ENCODE measurements at places on chromosomes 16 and 17.
A peak's percentile ranks its signal among the peaks of the same experiment; 100 is the strongest.

- no peak for DNase-seq
Observed at GRCh38 chr17:73770115-73770848, 126.0 kb upstream of the SDK2 start.

GRCh38 chr17:73890831-73891405, 246.7 kb upstream of the SDK2 start:
- DNase-seq = no peak

GRCh38 chr16:86052926-86053325, 154.0 kb downstream of the IRF8 start:
- DNase-seq = peak; percentile 39

DNA sequence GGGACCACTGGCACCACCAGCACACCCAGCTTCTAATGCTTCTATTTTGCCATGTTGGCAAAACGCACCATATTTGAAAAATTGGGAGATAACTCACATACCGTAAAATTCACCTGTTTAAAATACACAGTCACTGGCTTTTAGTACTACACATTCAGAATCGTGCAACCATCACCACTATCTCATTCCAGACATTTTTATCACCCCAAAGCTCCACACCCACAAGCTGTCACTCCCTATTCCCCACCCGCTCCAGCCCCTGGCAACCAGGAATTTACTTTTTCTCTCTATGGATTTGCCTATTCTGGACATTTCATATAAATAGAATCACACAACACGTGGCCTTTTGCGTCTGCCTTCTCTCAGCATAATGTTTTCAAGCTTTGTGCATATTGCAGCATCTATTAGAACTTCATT, 25.0 kb downstream of the PPL start:
- no peak for DNase-seq

DNA sequence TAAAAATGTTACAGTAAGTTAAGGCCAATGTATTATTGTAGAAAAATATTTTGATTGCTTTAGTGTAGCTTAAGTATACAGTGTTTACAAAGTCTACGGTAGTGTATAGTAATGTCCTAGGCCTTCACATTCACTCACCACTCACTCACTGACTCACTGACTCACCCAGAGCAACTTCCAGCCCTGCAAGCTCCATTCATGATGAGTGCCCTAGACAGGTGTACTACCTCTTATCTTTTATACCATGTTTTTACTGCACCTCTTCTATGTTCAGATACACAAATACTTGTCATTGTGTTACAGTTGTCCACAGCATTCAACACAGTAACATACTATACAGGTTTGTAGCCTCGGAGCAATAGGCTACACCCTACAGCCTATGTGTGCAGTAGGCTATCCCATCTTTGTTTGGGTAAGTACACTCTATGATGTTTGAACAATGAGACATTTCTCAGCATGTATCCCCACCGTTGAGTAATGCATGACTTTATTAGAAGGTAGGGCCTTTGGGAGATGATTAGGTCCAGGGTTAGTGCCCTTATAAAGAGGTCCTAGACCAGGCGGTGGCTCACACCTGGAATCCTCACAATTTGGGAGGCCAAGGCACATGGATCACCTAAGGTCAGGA, 117.8 kb downstream of the SLC39A11 start:
- DNase-seq = no peak

- peak; percentile 36 for DNase-seq
Observed at GRCh38 chr17:38617967-38618760, 12.4 kb upstream of the SRCIN1 start.

GRCh38 chr17:31857920-31858641, 963 bp downstream of the COPRS start:
- no peak for DNase-seq

DNA sequence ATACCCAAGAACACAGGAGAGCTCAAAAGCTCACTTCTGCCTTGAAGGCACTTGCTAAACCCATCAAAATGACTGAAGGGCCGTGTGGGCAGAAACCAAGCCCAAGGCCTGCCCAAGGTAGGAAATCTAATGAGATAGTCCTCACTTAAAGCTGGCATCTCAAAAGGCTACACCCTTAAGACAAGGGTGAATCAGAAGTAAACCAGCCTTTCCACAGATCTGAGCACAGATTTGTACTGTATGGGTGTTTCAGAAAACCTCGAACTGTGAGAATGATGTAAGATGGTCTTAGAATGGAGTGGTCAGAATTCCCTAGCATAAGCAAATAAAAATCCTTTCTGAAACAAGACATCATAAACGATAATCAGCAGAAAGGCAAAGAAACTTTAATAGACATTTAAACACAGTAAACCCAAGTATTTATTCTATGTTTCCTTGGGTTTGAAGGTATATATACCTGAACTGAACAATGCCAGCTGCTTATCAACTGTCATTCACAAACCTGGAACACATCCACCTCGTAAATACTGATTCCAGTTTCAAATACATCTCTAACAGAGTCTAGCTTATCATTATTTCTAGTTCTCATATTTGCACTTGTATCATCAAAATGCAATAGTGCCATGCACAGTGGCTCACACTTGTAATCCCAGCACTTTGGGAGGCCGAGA, 37.8 kb downstream of the GLG1 start:
- no peak for DNase-seq

DNA sequence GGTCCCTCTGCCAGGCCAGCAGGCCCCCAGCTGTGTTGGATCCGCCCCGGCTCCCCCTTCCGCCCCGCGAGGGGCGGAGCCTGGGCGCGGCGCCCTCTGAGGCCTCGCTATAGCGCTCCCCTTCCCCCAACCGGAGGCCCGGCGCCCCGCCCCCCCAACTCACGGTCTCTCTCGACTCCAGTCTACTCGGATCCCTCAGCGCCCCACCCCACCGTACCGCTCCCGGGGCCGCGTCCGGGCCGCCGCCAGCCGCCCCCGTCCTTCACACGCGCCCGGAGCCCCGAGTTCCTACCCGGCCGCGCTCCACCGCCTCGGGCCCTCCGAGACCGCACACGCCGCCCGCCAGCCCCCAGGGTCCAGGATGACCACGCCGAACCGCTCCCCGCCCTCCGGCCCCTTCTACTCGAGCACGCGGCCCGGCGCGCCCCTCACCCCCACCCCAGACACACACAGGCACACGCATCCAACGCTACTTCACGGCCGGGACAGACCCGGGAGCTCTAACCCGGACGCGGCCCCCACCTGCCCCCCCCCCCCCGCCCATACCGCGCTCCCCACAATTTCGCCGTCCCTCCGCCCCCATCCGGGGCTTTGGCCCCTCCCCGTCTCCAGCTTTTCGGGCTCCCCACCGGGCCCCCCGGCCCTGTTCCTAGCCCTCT, 1.4 kb downstream of the PHF23 start:
- no peak for DNase-seq

- DNase-seq = no peak
Observed at GRCh38 chr17:70173681-70174080, 4.3 kb downstream of the KCNJ2 start.

DNA sequence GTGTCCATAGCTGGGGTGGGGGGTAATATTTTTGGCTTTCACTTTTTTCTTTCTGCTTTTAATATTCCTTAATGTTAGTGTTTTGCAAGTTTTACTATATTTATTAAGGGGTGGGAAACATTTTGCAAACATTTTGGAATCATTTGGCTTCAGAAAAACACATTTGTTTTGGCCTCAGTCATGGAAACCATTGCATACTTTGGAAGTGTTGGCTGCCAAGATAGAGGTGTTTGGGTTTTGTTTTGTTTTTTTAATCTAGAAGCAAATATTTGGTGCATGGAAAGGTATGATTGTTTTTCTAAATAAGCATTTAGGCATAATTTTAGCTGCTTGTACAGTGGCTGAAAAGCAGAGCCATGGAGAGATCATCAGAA, 243.3 kb downstream of the KATNIP start:
- DNase-seq = no peak

GRCh38 chr17:56602292-56603130, 9.0 kb downstream of the NOG start:
- DNase-seq = no peak

- no peak for DNase-seq
Observed at GRCh38 chr17:57856792-57857620, 7.2 kb upstream of the MRPS23 start.

GRCh38 chr17:17156511-17156910, 49.6 kb downstream of the PLD6 start:
- no peak for DNase-seq

GRCh38 chr17:7437950-7438614, 1.2 kb upstream of the FGF11 start:
- no peak for DNase-seq

DNA sequence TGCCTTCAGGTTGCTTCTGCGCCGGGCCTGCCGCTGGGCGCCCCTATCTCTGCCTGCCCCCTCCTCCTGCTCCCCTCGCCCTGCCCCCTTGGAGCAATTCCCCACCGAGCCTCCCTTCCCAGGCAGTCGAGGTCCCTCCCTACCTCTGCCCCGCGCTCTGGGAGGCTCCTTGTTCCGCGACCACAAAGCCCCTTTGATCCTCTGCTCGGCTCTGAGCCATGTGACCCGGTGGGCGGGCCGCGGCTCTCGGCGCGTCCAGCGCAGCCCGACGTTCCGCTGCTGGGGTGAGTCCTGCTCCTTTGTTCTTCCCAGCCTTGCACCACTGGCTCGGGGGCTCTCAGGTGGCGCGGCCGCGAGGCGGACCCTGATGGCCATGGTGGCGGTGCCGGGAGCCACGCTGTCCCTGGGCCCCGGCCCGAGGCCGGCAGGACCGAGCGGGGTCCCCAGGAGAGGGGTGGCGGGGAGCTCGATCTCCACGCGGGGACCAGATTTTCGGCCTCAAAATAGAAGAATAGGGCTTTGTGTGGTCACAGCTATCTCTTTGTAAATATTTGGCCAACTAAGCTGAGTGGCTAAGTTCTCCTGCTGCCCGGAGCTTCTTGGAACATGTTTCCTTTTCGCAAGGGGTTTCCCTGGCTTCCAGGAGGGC, 310.6 kb downstream of the SEC14L1 start:
- DNase-seq = no peak

- no peak for DNase-seq
Observed at GRCh38 chr17:13437966-13438779, 163.6 kb downstream of the HS3ST3A1 start.

DNA sequence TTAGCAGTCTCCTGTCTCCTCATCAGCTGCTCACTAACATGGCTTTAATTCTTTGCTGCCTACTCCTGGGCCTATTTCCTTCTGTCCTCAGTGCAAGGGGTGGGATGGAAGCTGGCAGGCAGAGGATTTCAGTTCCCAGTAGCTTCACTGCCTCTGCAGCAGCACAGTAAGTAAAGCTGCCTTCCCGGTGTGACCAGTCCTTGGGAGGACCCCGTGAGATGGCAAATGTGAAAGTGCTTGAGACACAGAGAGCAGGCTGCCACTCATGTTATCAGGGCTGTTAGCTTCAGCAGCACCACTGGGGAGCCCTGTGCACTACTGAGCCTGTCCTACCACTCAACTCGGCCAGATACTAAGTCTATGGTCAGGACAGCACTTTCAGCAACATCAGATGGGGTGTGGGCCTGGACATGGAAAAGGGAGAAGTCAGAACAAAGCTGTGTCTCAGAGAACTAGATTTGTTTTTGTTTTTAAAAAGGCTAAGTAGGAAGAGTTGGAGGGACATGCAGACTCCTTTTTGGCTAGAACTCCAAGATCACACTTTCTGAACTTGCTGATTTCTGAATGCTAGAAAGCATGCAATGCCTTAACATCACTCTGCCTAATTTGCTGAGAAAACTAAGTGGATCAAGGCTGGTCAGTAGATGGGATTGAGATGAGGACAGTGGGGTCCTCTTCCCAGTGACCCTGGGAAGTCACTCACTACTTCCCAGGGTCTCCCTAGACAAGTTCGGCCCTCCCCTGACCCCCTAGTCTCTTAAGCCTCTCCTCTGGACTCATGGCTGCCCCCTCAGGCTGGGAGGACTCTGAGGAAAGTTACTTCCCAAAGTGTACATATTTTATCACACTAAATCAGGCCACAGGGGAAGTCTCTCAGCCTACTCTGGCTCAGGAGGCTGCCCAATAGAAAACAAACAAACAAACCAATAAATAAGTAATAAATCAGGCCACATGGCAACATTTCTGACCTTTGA, 1.1 kb downstream of the ACSF2 start:
- DNase-seq = no peak

DNA sequence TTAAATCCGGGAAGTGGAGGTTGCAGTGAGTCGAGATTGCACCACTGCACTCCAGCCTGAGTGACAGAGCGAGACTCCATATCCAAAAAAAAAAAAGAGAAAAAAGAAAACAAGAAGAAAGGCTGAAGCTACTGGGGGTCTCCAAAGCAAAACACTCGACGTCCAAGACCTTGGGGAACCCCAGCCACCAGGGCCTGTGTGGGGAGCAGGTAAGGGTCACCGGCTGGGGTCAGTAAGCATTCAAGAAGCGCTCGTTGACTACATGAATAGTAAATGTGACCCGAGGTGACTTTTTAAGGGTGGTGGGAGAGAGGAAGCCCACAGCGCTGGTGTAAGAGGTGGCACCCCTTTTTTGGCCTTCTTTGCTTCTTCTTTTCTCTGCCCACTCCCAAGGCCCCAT, 49.5 kb downstream of the PECAM1 start:
- no peak for DNase-seq

DNA sequence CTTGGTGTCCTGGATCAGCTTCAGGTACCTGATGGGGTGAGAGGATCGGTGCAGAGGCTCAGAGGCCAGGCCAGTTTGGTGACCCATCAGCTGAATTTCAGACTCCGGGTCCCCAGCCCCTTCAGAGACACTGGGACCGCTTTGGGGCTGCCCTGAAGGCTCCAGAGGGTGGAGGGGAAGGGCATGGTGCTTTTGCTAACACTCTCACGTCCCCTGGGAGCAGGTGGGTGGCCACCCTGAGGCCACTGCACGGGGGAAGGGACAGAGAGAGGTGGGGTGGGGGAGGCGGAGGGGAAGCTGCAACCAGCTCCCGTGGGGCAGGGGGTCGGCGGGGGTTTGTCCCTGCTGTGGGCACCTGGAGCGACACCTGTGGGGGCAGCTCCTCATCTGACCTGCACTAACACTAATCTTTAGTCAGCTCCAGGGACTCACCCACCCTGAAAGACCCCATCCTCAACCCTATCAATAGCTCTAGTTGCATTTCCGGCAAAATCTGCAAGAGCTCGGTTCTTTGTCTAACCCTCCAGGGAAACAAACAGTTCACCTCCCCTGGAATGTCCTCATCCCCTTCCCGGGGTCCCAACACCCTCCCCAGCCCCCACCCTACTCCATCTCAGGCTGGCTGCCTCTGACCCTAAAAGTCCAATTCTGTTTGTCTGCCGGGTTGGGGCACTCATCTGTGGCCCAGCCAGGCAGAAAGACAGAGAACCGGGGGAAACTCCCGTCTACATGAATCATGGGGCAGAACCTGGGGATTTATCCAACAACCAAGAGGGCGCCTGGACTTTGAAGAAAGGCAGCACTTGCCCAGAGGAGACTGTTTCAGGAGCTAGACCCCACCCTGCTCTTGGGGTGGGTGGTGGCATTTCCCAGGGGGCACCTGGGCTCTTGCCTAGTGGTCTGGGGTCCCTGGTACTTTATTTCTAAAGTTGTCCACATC, 91.9 kb upstream of the CBX4 start:
- DNase-seq = no peak

- DNase-seq = no peak
Observed at GRCh38 chr17:36136036-36136435, 32.4 kb downstream of the CCL4 start.

DNA sequence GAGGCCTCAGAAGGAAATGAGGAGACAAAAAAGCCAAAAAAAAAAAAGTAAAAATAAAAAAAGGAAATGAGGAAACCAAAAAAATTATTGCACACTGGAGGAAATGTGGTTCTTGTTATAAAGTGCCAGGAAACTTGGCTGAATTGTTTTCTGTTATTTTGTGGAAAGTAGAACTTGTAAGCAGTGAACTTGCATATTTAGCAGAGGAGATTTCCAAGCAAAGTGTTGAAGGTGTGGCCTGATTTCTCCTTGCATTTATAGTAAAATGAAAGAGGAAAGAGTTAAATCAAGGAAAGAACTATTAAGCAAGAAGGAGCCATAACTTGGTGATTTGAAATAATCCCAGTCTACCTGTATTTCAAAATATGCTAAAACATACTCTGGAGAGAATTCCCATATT, 34.1 kb upstream of the CPPED1 start:
- no peak for DNase-seq
